LHCN-M2 (cell line): ENCODE measurements at places on chromosomes 6 and 20. TPM values are rescaled to one million over a fixed set of nuclear protein-coding genes. Genes with fewer than 3 reads are reported as not detected.

Gene PTCRA
- total RNA-seq = not detected in 2 replicates

Gene PCSK2
- not detected in 2 replicates for total RNA-seq

Gene CAGE1
- not detected in 2 replicates for total RNA-seq

Gene GNRH2
- total RNA-seq = not detected in 2 replicates

Gene DOK5
- total RNA-seq = not detected in 2 replicates

Gene CST2
- not detected in 2 replicates for total RNA-seq

Gene ULBP2
- total RNA-seq = 7.6 and 8.1 TPM in 2 replicates

Gene RIPOR3
- total RNA-seq = 0.13 TPM in 1 of 2 replicates, not detected in the other

Gene PLCB4
- total RNA-seq = 5.7 and 6.4 TPM in 2 replicates

Gene TFAP2B
- not detected in 2 replicates for total RNA-seq

Gene PTK6
- total RNA-seq = 0.40 and 0.45 TPM in 2 replicates

GRCh38 chr20:825710-826421 lies 7.6 kb upstream of the FAM110A start:
- DNase-seq = no peak

- no peak for DNase-seq
Observed at GRCh38 chr6:123629258-123629941, 7.3 kb downstream of the TRDN start.

- no peak for DNase-seq
Observed at GRCh38 chr6:160055813-160056212, 65.8 kb upstream of the SLC22A1 start.

- DNase-seq = no peak
Observed at GRCh38 chr6:13299918-13300317, 28.4 kb downstream of the TBC1D7 start.

GRCh38 chr20:44703183-44703925 lies 11.8 kb upstream of the CCN5 start:
- DNase-seq = no peak

GRCh38 chr6:158654498-158654897 lies 4.6 kb downstream of the SYTL3 start:
- peak; percentile 93 for DNase-seq

GRCh38 chr6:47772359-47772758 lies 9.5 kb upstream of the OPN5 start:
- no peak for DNase-seq

DNA sequence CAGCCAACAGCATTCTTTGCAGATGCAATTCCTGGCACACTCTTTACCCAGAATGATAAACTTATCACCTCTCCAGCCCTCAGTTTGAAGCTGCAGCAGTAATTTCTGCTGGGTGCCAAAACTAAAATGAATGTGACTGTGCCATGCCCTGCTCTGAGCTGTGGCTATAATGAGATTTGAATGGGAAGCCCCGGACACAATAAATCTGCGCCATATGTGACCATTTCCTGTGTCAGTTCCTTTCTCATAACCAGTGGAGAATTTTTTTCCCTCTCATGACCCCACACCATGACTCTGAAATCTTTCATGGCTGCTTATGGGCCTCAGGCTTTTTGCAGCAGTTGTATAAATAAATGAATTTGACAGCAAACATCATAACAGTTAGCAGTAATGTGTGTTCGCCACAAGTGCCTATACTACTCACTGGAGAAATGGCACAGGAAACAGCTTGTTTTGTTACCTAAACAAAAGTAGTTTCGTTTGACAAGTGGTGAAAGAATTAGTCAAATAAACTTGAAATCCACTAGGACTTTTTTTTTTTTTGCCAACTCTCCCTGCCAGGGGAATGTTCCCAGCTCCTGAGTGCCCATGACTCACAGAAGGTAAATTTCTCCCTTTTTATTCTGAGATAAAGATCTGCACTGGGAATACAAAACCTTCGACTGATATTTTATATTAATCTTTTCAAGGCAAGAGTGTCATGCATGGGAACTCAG lies 408.4 kb downstream of the PKHD1 start:
- DNase-seq = no peak

DNA sequence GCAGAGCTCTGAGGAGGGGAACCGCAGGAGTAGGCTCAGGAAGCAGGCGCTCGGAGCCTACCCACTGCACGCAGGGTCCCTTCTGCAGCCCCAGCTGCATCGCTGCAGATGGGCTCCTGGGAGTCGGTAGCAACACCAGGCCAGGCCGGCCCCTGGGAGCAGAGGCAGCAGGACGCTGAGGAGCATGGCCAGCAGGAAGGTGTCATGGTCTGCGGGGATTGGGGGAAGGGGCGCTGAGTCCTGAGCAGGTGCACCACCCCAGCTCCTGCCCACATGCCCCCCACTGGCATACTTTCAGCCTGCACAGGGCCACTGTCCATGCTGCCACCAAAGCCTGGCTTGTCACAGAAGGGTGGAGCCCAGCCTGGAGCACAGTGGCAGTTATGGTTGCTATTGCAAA lies 7.7 kb upstream of the GFRA4 start:
- DNase-seq = no peak

- DNase-seq = no peak
Observed at GRCh38 chr20:44570367-44570766, 12.0 kb upstream of the PKIG start.

- no peak for DNase-seq
Observed at GRCh38 chr6:51571168-51571567, 516.2 kb downstream of the PKHD1 start.

DNA sequence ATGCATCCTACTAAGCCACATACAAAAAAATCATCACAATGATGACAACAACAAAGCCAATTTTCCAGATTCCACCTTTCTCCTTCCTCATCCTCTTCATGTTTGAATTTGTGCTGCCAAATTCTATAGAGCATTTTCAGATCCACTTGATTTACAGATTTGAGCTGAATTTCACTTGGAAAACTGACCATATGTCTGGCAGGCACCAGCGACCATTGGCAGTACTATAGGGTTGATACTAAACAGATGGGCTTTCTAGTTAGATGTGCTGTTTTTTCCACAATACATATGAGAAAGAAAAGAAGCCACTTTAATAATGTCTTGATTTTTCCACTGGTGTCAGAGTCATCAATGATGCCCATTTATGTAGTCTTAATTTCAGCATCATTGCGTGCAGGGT lies 127.0 kb downstream of the PHACTR3 start:
- DNase-seq = no peak

DNA sequence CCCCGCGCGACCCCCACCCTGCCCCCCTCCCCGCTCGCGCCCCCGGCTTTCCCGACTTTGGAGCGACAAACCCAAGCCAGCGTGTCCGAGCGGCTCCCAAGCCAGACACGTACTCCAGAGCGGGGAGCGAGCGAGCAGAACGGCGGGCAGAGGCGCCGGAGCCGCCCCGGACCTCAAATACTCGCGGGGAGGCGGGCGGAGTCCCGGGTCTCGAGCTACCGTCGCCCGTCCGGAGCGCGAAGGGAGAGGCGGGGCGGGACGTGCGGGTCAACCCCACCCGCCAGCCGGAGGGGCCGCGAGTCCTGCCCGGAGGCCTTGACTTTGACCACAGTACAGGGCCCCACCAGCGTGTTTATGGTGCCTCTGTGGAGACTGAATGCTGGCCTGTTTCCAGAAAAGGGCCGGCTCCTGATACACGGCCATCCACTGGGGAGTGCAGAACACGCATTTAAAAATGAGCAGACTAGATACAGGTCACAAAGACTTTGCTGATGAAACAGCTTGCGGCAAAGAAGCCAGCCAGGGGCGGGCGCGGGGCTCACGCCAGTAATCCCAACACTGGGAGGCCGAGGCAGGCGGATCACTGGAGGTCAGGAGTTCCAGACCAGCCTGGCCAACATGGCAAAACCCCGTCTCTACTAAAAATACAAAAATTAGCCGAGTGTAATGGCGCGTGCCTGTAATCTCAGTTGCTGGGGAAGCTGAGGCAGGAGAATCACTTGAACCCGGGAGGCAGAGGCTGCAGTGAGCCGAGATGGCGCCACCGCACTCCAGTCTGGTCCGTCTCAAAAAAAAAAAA lies at the start of gene SERPINB6:
SERPINB6 (minus strand) TSS at position 148 of the 799 bp plus-strand sequence. CDS start 12,235 bp downstream, outside the sequence.
- peak; percentile 71 for DNase-seq

DNA sequence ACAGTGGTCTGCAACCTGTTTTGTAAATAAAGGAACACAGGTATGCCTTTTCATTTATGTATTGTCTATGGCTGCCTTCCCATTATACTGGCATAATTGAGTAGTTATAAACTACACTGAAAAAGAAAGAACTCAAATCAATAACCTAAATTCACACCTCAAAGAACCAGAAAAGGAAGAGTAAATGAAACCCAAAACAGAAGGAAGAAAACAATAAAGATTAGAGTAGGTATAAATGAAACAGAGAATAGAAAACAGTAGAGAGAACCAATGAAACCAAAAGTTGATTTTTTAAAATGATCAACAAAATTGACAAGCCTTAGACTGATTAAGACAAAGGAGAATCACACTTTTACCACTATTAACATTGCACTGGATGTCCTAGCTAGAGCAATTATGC lies 34.7 kb downstream of the FAM184A start:
- no peak for DNase-seq

GRCh38 chr20:5031206-5031557 lies 29.9 kb upstream of the SLC23A2 start:
- no peak for DNase-seq

DNA sequence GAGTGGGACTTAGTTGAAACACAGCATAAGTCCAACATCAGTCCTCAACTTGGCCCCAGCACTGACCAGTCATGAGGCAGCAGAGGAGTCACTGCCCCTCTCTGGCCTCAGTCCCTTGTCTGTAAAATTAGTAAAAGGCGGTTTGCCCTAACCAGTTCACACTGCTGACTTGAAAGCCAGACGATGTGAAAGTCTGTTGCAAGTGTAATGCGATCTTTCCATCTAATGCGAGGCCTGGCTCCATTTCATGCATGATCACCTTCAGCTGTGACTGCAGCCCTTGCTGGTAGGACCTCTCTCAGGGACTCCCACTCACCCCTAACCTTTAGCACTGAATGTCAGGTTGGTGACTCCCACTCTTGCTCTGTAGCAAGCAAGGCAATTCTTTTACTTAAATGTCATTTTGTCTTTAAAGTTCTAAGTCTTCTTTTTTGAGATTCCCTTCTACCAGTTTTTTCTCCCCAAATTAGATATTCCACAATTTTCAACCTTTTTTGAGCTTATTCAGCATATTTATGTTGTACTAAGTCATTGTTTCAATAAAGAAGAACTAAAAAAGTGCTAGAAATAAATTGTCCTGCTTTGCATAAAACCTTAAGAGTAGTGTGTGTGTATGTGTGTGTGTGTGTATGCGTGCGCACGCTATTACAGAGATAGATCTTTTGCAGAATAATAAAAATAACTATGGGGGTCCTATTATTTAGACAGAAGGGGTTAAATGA lies 245.5 kb downstream of the PACRG start:
- no peak for DNase-seq

- DNase-seq = no peak
Observed at GRCh38 chr6:87745966-87746721, 44.1 kb upstream of the AKIRIN2 start.

DNA sequence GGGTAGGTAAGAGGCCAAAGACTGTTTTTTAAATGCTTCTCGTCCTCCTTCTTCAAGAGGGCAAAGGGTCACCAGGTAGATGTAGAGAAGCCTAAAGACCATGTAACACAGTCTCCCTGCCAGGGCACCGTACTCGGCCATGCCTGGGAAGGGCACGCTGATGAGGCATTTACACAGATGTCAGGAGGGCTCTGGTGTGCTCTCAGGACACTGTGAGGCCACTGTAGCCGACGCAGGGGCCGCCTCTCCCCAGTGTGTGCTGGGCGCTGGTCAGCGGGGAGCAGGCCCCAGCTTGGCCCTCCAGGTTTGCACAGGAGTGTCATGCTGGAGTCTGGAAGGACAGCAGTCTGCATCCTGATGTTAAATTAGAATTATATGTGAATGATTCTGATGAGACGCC lies 7.1 kb upstream of the MTG2 start:
- DNase-seq = no peak

DNA sequence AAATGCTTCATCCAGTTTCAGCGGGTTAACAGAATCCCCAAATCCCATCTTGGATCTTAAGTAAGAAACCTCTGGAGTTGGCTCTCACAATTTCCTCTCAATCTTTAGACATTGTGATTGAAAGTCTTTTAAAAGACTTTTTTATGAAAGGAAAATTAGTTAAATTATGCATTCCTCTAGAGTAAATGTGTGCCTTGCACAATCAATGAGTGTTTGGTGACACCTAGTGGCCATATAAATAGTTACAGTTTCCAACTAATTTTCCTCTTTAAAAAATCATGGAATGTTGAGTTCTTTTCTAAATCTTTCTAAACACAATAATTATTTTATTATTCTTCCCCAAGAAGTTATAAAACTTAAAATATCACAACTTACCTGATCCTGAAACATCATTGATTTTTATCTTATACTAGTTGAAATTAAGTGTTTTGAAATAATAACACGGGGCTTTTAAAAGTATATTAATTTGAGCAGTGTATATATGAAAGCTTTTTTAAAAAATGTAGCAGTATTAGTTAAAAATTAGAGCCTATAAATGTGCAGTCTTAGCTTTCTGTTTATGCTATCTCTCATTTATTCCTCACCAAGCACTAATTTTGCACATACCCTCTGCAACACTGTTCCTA lies 66.4 kb downstream of the PKHD1 start:
- DNase-seq = peak; percentile 10

GRCh38 chr6:31615748-31616147 lies 714 bp downstream of the AIF1 start:
- DNase-seq = no peak

DNA sequence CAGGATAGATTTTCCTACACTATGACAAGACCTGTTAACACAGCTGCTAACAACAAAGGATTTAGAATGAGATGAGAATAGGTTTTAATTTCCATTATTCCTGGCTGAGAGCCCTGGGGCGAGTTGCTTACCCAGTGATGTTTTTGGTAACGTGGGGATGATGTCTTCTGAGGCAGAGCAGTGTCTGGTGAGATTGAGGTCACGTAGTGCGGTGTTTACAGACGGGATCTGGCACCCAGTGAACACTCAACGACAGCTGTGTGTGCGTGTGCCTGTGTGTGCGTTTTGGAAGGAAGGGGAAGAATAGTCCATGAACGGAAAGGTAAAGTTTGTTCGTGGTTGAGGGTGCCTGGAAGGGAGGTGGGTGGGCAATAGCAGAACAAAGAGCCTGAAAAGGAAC lies 384.7 kb downstream of the C6orf118 start:
- no peak for DNase-seq

- no peak for DNase-seq
Observed at GRCh38 chr6:166245148-166245547, 63.0 kb downstream of the PRR18 start.

GRCh38 chr6:37731888-37732287 lies 34.2 kb upstream of the MDGA1 start:
- DNase-seq = no peak

DNA sequence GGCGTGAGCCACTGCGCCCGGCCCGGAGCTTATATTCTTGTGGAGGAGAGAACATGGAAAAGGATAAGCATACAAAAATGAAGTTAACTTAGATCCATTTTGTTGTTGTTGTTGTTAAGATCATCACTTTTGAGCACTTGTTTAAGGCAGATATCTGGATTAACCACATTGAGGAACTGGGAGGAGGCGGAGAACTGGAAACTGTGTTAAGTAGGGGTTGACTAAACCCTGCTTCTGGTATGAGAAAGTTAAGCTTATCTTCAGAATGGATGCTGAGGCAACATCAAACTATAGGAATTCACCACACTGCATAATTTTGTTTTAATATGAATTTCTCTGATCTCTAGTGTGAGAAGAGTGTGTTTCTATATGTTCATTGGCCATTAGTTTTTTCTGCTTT lies 57.6 kb downstream of the GCNT2 start:
- DNase-seq = no peak

GRCh38 chr20:49831022-49831769 lies 18.6 kb downstream of the SLC9A8 start:
- no peak for DNase-seq
